AG04450 (cell line): ENCODE measurements at places on chromosomes 11 and 22.

DNA sequence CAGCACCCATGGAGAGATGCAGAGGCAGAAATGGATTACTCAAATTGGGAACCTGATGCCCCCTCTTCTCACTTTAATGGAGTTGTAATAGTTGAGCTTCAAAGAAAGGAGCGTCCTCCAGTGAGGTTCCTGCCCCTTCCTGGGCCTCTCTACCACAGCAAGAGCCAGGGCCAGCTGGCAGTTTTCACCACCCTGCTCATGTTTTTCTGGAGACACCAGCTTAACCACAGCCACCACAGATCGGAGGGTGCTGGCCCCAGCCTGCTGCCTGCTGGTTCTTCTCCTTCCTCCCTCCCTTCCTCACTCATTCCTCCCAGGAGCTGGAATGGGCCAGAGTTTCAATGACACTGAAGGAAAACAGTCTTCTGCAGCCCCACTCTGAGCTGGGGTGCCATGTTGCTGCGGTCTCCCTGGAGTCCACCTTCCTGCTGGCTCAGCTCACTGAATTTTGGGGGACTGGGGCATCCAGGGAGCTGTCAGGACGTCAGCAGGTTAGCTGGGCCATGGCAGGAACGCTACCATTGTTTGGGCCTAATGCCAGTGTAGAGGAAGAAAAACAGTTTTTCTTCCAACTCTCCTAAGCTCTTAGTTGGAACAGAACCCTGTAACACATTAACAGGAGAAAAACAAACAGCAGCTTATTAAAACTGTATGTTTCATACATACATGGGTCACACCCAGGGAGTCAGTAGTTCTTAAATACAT lies 57.7 kb downstream of the TRAF6 start:
- no peak for DNase-seq

DNA sequence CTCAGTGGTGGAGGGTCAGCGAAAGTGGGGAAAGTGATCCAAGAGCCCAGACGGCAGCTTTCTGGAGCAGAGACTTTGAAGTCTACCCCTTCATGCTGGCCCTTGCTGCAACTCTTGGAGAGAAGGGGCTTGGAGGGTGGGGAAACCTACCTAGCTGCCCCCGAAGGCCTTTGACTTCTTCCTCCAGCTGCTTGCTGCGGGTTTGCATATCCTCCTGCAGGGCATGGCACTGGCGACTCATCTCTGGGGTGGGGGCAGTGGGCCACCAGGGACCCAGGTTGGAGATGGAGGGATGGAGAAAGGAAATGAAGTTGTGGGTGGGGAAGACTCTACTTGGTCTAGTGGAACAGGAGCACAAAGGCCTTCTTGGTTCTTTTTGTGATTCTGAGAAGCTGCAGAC lies 7.7 kb downstream of the NHERF4 start:
- no peak for DNase-seq

- DNase-seq = no peak
Observed at GRCh38 chr22:38429499-38430068, 25.4 kb downstream of the KCNJ4 start.

DNA sequence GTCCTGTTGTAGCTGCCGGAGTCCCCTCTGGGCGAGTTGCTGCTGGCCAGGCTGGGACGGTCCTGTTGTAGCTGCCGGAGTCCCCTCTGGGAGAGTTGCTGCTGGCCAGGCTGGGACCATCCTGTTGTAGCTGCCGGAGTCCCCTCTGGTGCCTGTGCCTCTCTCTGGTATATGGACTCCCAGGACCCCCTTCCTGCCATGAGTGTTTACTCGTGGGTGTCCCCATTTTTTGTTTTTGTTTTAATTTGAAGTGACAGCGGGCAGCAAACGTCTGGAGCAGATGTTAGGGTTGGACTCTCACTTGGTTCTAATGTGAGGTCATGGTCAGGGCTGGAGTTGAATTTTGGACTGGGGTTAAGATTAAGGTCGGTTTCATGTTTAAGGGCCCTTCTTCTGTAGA lies 14.2 kb downstream of the SHANK3 start:
- no peak for DNase-seq

DNA sequence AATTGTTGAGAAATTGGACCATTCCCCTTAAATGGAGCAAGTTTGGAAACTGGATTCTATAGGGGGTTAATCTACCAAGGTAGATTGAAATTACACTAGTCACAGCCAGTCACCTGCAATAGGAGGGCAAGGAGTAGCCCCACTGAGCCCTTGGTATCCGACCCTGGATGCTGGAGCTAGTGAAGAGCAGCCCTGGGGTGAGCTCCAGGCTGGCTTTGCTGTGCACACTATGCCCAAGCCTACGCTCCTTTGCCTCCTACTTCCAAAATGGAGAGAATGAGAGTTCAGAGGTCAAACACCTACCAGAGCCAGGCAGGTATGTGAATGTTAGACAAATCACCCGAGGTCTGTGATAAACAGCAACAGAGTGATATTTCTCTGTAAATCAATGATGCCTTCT lies 23.7 kb downstream of the SNU13 start:
- no peak for DNase-seq

- no peak for DNase-seq
Observed at GRCh38 chr11:109733245-109733644, 311.3 kb downstream of the C11orf87 start.

DNA sequence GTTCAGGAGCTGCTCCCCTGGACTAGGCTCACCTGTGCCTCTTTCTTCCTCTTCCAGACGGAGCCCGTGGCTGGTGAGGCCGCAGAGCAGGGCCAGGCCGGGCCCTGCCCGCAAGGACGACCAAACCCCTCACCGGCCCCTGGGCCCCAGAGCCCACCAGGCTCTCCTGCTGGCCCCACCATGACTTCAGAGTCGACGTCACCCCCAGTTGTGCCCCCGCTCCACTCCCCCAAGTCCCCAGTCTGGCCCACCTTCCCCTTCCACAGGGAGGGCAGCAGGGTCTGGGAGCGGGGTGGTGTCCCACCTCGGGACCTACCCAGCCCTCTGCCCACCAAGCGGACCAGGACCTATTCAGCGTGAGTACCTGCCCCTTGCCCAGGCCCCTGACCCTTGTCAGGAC lies 11.0 kb downstream of the CSDC2 start:
- no peak for DNase-seq

DNA sequence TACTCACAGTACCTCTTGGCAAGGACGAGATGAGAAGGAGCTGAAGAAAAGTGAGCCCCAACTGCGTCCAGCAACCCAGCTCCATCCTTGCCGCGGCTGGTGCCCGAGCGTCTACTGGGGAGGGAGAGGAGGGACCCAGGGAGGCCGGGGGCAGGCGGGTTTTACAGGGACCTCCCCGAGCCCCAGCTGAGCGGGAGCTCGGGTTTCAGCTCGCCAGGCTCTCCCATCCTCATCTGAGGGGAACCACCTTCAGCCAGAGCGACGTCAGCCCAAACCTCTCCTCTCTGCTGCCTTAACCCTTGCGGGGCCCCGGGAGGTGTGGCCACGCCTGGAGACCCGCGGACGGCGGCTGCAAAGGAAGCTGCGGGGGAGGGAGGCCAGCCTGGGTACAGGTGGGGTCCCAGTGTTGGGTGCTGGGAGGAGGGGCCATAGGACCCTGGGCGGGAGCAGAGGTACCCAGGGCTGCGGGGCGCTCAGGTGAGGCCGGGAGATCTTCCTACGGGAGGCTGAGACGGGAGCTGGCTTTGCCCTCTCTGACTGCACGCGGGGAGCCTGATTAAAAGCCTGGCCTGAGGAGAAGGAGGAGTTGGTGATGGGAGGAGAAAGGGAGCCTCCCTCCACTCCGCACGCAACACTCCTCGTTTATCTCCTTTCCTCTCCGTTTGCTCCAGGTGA lies at the start of gene PAMR1:
Gene PAMR1 (minus strand): TSS at position 116 of the 675 bp plus-strand sequence. CDS start 31 bp downstream, at position 85.
- DNase-seq = peak; percentile 65

DNA sequence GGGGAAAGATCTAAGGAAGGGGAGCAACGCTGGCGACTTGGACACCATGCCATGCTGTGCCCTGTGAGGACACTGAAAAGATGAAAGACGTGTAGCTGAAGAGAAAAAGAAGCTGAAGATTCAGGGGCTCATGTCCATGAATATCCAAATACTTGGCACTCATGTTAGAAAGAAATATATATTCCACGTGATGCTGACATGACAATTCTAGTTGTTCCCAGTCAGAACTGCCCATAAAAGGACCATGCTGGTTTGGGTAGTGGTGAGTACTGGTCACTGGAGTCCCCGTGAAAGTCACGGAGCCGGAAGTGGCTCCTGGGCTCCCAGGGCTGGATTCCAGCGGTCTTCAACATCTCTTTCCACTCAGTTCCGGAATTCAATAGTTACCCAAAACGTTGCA lies 9.9 kb downstream of the MS4A15 start:
- DNase-seq = no peak

DNA sequence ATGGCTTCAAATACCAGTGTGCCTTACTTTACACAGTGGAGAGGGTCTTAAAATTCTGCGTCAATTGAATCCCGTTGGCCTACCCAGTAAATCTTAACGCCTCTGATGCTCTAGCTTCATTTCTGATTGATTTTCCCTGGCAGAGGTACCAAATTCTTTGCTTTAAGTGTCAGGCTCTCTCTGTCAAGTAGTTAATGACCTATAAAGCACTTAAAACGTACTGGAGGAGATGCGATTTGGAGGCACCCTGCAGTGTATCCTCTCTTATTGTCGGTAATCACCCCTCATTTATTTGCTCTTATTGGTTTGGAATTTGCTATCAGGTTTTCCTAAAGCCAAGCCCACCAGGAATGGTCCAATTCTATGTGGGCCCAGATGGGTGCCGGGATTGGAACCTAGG lies 59.2 kb downstream of the NFAM1 start:
- no peak for DNase-seq

- no peak for DNase-seq
Observed at GRCh38 chr11:28072321-28072720, 35.6 kb downstream of the KIF18A start.

DNA sequence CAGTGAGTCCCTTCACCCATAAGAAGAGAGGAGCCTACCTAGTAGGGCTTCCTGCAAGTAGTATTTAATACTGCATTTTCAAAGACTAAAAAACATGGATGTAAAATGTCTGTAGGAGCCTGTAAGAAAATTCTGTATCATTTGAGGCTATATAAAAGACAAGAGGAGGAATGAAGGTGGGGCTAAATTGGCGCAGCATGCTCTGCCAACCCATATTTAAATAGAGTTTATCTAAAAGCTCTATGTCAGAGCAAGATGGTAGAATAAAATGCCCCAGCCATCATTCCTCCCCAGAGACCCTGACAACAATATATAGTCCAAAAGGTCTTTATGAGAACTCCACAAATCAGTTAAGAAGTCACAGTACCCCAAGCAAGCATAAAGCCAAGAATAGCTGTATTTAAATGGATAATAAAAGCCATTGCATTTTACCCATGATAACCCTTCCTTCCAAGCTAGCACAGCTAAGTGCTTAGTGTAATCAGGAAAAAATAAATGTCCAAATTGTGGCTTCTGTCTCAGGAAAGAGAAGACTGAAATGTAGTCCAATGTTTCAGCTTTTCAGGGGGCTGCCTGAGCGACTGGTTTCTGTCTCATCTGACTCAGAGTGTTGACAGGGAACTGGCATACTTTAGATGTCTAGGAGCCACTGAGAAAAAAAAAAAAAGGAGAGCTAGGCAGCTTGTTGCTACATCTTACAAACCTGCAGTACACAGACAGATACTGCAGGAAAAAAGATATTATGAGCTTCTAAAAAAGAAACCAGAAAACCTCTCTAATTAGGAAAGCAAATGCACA lies 258.6 kb downstream of the METTL15 start:
- peak; percentile 15 for DNase-seq

- no peak for DNase-seq
Observed at GRCh38 chr11:83256602-83257340, 29.4 kb downstream of the CCDC90B start.

DNA sequence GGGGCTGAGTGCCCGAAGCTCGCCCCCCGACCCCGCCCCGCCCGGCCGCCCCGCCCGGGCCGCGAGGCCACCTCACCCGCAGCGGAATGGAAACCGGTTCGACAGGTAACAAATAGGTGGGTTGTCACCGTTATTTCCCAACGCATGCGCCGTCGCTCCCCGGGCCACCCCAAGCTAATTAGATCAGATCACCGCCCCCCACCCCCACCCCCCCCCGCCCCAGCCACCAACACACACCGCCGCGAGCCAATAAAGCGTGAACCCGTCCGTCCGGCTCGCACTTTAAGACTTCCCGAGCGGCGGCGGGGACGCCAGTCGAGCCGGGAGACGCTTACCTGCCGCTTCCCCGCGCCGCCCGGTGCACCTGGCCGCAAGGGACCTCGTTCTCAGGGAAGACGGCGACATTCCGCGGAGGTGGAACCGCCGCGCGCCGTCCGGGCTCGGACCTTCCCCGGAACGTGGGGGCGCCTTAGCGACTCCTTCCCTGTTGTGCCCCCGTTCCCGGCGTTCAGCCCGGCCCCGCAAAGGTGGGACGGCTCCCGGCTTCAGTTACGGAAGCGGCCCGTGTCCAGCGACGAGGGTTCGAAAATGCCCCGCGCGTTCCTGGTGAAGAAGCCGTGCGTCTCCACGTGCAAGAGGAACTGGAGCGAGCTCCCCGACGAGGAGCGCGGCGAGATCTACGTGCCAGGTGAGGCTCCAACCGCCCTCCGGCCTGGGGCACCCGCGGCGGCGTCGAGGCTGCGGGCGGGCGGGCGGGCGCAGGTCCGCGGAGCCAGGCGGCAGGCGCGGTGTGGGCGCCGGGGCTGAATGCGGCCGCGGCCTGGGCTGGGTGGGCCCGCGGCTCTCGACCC lies at the start of gene OVOL1:
Gene OVOL1 (plus strand): TSS at position 278 of the 851 bp plus-strand sequence. CDS start 311 bp downstream, at position 589.
- DNase-seq = no peak

- no peak for DNase-seq
Observed at GRCh38 chr11:117900121-117900648, 23.7 kb upstream of the FXYD6 start.

- DNase-seq = no peak
Observed at GRCh38 chr11:46675288-46675851, 25.0 kb downstream of the ARHGAP1 start.

DNA sequence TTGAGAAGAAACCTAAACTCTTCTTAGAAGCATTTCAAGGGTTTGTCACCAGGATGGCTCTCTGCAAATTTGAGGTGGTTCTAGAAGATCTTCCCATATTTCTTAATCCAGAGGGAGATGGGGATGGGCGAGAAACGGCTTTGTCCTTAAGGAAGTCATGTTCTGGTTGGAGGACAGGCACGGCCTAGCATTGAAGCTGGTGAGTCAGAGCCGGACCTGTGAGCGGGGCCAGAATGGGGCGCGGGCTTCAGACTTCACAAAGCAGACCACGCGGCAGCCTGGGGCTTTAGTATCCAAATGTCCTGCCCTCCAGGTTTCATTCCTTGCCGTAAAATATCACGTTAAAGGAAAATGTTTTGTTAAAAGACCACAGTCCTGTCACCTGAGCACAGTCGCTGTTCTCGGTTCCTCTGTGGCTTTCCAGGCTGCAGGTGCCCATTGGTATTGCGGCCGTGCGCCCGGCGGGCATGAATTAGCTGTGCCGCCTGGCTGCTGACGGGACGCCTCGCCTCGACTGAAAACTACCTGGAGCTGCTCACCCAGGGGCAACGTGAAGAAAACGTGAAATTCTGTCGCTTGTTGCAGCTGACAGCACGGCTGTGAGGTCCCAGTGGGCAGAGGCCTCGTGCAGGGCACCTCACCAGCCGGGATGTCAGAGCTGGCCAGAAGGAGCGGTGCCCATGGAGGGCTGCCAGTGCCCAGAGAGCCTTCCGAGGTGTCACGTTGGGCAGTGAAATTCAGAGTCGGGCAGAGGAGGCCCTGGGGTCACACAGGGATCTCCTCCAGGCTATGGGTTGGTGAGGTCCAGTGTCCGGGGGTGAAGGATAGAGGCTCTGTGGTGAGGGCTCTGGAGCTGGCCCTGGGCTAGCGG lies 59.0 kb downstream of the LRP5 start:
- no peak for DNase-seq
